CD8-positive, alpha-beta memory T cell (primary cell): ENCODE measurements at places on chromosomes 11 and 22.

DNA sequence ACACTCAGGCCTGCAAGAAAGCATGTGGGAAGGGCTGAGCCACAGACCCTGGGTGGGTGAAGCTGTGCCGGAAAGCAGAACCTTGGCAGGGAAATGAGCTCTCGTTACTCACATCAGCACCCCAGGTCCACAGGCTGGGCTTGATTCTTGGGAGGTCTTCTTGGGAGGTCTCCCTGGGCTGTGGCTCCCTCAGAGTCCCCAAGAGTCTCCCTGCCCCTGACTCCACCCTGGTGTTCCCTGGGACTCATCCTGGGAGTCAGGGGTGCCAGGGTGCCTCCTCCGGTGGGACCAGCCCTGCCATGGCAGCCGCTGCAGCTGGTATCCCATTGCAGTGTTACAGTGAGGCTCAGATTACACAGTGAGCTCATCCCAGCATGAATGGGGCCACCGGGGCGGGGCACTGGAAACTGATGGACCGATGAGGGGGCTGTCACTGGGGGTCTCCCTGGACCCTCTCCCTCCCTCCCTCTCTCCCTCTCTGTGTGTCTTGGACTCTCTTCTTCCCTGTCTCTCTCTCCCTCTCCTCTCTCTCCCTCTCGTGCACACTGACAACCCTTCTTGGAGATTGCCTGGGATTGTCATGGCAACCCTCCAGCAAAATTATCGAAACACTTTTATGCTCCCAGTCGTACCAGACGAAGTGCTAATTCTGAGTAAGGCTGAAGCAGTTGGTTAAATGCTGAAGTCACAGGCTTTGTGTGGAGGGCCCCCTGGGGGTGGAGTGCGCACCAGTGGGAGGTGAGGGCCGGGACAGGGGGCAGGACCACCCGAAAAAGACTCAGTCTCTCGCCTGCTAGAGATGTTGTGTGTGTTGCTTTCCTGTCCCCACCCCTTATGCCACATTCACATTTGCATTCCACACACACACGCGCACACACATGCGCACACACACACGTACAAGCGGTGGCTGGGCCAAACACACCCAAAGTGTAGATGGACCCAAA, 8.6 kb upstream of the C11orf96 start:
- DNase-seq: no peak

DNA sequence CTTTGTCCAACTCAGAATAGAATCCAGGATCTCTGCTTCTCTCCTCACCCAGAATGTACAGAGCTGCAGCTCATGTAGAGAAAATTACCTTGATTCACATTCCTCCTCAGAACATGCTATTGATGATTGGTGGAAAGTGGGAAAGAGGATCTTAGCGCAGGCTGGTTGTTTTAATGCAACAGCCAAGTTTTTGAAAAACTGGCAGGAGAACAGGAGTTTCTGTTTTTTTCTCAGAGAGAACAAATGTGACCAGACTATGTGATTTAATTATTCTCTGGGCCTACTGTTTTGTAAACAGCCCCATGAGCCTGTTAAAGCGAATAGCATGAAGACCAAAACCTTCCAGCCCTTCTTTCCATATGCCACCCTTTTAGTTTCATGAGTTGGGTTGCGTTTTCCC, 19.1 kb upstream of the IL18BP start:
- DNase-seq: no peak

DNA sequence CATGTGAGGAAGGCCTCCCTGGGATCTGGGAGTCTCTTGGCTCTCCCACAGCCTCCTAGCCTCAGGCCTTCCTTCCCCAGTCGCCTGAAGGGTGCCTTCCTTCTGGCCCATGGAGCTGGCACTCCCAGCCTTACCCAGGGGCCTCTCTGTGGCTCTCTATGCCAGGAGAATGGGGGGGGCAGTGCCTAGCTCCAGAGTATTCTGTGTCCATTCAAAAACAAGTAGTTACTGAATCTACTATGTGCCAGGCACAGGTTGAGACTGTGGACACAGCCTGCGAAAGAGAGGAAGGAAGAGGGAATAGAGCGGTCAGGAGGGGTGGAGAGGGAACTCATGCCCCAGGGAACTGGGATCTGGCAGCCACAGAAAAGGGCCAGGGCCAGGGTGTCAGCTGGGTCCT, 2.7 kb upstream of the PLA2G3 start:
- DNase-seq: no peak

DNA sequence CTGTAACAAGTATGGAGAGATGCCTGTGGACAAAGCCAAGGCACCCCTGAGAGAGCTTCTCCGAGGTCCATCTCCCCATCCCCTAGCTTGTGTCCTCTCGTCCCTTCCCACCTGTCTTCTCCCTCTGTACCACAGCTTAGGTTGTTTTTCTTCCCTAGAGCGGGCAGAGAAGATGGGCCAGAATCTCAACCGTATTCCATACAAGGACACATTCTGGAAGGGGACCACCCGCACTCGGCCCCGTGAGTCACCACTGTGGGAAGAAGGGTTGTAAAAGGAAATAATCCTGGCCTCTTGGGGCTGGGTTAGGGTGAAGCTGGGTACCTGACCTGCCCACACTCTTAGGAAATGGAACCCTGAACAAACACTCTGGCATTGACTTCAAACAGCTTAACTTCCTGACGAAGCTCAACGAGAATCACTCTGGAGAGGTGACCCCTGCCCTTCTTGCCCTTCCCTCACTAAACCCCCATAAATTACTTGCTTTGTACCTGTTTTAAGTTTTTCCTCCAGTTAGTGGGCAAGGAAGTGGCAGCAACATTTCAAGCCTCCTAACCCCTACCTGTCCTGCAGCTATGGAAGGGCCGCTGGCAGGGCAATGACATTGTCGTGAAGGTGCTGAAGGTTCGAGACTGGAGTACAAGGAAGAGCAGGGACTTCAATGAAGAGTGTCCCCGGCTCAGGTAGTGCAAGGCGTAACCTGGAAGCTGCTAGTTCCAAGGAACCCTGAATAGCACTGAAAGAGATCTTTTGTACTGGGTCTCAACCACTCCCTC, 3.1 kb downstream of the TAF10 start:
- no peak for DNase-seq

DNA sequence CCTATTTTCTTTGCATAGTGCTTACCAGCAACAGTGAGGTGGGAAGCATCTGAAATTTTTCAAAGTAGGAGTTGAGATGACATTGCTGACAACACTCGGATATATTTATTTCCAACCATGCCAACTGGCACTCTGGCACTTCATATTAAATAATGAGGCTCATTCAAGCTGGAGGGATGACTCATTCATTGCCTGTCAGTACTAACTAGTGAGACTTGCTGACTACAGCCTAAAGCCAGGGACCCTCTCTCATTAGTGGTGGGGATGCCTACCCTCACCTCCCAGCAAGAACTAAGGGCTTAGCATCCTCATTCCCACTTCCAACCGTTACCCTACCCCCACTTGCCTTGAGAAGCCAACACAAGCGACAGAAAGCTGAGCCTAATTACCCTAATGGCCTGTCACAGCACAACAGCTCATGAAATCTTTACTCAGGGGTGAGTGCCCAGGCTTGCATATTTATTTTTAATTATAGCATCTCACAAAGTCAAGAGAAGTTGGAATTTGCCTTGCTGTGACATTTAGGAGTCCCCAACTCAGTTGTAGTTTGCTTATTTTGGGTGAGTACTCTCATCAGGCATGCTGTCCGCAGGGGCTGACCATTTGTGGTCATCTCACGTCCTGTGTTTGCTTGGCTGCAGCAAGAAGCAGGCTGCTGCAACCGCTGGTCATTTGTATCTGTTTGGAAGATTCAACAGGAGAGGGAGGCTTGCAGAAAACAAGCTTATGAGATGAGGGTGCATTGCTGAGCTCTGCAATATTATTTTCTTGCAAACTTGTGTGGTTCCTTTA, 181.6 kb upstream of the POU2AF2 start:
- no peak for DNase-seq
